ENCODE measurements at places on chromosomes 6 and 20. TPM values are rescaled to one million over a fixed set of nuclear protein-coding genes. Genes with fewer than 3 reads are reported as not detected.

Gene SLC22A2
- not detected for total RNA-seq

Gene OLIG3
- total RNA-seq, result not detected

Gene NR2E1
- not detected for total RNA-seq

Gene HLA-DOA
- total RNA-seq, result 209 TPM

GRCh38 chr6:125815080-125815910 is 24.5 kb downstream of the NCOA7 start:
- no peak for DNase-seq
- peaks cover 41% of the 10 kb centered on the region for H3K4me1 ChIP-seq
- no peak overlapping the region for H3K4me3 ChIP-seq
- no peaks in the 10 kb centered on the region for H3K27me3 ChIP-seq
- H3K27ac ChIP-seq, result no peak overlapping the region
- H3K36me3 ChIP-seq, result no peaks in the 10 kb centered on the region

DNA sequence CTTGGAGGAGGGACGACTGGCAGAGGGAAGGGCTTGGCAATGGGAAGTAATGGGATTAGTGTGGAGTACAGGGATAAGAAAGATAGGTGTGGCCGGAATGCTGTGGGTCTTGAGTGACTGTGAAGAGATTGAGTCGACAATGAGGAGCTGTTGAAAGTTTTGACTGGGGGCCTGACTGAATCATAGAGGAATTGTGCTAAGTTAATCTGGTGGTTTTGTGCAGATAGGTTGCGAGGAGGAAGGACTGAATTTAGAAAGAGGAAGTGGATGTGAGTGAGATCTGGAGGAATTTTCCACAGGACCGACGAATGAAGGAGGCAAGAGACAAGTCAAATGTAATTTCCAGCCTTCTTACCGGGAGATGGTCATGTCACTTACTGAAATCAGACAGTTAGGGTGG is 143.9 kb upstream of the RALGAPA2 start:
- no peak overlapping the region for H3K27ac ChIP-seq
- no peak for DNase-seq
- H3K36me3 ChIP-seq, result no peaks in the 10 kb centered on the region
- H3K4me3 ChIP-seq, result no peak overlapping the region
